ENCODE measurements at places on chromosomes 2 and 18.

GRCh38 chr2:145199827-145200706 lies 680.1 kb upstream of the ZEB2 start:
- DNase-seq: no peak

DNA sequence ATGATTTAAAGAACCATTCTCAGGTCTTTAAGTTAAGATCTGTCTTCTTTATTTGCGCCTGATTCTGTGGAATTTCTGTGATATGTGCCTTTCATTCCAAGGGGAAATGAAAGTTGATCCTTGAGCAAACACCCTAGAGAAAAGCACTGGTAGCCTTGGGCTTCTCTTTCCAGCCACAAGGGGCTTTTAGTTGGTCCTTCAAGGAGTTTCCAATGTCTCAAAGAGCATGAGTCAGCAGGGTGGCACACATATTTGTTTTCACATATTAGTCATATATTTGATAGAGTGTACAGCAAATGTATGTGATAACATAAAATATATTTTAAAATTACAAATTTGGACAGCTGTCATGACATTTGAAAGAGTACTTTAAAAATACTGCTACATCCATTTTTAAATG lies 339.5 kb downstream of the TXNL1 start:
- no peak for DNase-seq

DNA sequence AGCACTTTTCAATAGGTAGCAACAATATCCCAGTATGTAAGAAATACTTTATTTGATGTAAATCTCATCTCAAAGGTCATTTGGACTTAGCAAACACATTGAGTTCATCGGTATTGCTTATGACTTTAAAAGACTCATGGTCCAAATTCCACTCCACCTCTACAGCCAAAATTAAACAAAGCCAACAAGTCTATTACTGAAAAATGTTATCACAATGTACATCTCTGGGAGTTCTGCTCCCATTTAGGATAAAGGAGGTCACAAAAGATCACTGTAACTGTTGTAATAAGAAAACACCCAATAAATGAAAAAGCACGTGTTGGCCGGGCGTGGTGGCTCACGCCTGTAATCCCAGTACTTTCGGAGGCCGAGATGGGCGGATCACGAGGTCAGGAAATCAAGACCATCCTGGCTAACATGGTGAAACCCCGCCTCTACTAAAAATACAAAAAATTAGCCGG lies 50.0 kb downstream of the ESCO1 start:
- DNase-seq: no peak

- no peak for DNase-seq
These were observed 97.0 kb upstream of the ATL2 start for GRCh38 chr2:38474021-38474456.

- no peak for DNase-seq
These were observed 409.1 kb downstream of the TNS1 start for GRCh38 chr2:217593732-217594131.

DNA sequence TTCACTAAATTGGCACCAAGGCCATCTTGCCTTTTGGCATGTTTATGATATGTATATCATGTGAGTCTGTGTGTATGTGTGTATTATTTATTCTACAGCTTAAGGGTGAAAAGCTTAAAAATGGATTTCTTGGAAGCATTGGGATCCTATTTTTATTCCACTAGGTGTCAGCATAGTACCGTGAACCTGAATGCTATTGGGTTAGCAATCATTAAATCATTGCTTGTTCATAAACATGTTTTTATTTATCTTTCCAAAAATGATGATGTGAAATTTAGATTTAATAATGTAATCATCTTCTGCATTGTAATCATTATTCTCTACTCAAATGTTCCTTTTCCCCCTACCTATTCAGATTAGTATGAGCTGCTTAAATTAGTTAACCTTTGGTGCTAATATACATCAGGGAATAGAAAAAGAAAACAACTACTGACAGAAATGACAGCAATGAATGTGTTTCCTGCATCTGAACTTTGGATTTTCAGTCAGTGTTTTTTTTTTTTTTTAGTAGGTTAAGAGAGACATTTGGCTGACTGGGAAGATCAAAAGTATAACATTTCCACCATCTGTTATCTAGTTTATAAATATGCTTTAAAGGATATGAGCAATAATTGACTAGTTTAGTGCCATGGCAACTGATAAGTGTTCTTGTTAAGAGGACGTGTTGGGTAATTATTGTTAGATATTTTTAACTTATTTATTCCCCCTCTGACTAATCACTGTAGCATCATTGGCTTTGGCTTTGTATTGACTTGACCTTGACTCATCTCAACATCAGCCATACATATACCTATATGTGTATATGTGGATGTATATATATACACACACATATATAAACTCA lies 14.1 kb upstream of the ZSWIM2 start:
- no peak for DNase-seq

- DNase-seq: no peak
These were observed 25.3 kb downstream of the IL1F10 start for GRCh38 chr2:113092864-113093612.

DNA sequence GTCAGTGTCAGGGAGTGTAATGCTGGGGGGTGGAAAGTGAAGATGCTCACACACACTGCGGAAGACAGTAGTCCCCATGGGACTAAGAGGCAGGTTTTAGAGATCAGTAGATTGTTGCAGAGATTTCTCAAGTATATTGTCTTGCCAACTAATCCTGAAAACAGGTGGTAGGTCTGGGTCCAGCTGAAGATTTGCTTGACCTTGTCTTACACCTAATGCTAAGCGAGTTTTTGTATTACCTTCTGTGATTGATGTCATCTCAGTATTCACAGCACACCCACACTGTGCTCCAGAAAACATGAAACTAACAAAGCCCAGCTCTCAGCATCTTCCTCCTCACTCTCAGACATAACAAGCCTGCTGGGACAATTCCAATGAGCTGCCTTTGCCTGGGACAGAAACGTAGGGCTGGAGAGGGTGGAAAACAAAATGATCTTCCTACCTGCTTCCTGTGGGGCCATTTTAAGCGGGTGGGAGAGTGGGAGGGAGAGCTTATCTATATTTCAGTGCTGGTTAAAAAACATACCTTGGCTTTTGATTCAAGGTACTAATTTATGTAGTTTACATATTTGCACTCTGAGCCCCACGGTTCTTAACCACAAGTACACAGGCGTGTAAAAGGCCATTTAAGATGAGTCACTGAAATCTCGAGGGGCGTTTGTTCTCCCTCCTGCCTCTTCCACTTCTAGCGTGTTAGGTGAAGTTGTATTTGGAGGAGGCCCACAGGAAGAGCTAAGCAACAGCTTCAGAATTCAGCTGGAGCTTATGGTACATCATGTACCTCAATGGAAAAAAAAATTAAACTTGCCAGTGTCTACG lies 23.1 kb upstream of the RBMS1 start:
- DNase-seq: peak; percentile 30

- DNase-seq: no peak
These were observed 183.1 kb downstream of the MYCN start for GRCh38 chr2:16123421-16123820.

DNA sequence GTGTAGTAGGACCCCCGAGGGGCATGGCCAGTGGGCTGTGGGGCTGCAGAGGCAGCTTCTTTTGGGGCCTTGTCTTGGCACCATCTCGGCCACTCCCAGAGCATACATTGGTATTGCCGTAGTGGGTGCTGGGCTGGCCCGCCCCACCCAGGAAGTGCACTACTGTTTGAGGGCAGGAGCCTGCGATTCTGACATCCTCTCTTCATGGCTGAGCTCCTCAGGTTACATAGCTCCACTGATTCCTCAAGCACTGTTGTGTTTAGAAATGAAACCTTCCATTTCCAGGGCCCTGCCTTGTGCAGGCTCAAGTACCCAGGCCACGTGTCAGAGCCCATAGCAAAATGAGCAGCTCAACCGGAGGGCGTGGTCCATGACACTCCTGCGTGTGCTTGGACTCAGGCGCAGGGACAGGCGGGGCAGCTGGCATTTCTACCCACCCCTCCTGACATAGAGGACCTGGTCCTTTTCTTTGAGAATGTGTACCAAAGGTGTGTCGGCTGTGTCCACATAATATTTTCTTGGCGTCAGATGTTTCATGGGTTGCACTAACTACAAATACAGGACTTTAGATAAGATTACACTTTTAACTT lies 67.9 kb downstream of the DGKD start:
- peak; percentile 51 for DNase-seq

GRCh38 chr2:159030674-159031380 lies 62.4 kb downstream of the TANC1 start:
- DNase-seq: no peak

DNA sequence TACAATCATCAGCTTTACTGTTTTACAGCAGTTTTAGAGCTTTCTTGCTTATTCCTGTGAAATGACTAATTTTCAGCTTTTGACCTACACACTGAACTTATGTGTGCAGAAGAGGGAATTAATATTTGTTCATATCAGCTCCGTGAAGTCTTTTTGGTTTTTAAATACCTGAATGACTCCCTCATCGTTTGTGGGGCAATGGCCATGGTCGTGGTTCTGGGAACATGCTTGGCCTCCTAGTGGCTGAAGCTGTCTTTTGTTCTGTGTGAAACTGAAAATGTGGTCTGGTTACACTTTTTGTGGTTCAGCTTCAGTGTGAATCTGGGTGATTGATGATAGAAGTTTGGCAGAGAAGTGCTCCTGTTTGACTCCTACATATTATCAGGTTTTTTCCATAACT lies 408.1 kb downstream of the THSD7B start:
- no peak for DNase-seq

DNA sequence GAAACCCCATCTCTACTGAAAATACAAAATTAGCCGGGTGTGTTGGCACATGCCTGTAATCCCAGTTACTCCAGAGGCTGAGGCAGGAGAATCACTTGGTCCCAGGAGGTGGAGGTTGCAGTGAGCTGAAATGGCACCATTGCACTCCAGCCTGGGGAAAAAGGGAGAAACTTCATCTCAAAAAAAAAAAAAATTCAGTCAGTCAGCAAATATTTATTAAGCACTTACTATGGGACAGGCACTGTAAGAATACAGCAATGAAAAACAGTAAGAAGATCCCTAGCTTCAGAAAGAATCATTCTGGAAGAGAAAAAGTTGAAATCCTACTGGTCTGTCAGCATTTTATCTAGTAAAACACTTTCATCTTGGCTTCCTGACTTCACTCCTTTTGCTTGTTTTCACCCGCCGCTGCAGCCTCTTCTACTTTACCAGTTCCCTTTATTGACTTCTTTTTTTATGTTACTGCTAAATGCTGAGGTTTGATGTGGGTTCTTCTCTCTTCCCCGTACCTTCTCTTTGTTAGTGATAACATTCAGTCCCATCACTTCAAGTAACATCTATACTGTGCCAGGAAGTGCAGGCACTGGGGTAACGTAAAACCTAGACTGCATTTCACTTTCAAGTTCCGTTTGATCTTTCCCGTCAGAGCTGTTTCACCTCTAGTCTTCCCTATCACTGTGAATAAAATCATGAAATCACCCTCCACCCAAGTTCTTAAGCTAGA lies 10.8 kb upstream of the TAF4B start:
- peak; percentile 39 for DNase-seq

GRCh38 chr2:192005211-192005610 lies 158.3 kb upstream of the CAVIN2 start:
- DNase-seq: no peak

DNA sequence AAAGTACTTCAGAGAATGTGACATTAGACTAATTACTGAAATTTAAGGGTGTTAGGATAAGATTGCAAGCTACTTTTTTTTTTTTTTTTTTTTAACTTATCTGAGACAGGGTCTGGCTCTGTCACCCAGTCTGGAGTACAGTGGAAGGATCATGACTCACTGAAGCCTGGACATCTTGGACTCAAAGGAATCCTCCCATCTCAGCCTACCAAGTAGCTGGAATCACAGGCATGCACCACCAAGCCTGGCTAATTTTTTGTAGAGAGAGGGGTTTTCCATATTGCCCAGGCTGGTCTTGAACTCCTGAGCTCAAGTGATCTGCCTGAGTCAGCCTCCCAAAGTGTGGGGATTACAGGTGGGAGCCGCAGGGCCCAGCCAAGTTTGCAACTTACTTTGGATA lies 1246.0 kb upstream of the ZEB2 start:
- DNase-seq: no peak

GRCh38 chr2:85653996-85654395 lies 14.0 kb downstream of the SFTPB start:
- no peak for DNase-seq

DNA sequence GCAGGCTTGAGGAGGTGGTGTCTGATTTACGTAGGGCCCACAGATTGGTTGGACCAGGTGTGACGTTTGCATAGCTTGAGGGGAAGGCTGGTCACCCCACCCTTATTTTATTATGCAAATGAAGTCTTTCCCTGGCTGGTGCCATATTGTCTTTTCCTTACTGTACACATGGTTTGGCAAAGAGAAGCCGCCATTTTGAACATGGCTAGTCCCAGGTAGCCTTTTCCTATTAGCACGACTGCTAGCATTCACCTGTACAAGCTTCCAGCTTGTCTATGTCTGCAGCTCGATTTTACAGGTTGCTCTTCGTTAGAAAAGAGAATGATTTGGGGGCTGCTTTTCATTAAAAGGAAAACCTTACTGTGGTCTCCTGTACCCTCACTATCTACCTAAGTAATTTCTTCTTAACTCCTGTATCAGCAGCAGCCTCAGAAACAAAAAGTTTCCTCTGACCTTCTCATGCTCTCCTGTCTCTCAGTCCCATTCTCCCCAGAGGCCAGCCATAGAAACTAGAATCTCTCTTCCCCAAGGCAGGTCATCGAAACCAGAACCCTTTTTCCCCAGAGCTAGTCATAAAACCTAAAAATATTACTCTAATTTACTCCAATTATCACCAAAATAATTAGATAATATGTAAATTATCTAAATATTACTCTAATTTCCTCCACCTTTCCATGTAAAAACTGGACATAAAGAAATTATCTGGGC lies 151.8 kb downstream of the B3GNT2 start:
- DNase-seq: no peak

DNA sequence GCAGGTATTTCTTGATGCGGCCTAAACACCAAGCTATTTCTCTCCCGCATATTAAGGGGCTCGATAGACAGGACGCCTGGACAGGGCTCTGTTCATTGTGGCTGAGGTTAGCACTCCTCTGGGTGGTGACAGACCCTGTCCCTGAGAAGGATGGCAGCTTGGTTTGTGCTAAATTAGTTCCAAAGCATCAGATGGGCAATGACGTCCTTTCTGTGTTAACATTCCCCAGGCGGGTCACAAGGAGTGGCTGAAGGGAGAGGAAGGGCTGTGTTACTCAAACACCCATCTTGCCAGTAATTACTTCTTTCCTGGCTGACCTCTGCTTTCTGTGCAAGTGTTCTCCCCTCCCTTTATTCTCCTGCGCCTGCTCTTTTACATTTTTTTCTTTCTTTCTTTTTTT lies 75.0 kb downstream of the TMEM247 start:
- no peak for DNase-seq

DNA sequence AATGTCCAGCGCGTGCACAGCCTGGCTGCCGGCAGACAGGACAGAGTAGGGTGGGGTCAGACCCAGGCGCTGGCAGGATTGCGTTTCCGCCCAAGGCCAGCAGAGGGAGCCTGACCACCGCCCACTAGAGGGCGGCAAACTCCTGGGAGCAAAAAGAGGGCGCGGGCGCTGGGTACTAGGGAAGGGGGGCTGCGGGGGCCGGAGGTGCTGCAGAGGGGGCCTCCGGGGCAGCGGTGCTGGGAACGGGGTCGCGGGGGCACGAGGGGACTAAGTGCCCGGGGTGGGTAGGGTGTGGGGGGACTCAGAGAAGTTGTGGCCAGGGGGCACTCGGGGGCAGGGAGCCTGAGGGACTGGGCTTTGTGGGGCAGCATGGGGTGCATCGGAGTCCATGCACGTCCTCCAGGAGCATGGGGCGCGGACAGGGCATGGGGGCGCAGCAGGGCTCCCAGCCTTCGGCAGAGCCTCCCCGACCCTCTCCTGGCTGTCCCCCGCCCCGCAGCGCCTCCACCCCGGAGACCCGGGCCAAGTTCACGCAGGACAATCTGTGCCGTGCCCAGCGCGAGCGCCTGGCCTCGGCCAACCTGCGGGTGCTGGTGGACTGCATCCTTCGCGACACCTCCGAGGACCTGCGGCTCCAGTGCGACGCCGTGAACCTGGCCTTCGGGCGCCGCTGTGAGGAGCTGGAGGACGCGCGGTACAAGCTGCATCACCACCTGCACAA lies 3.2 kb downstream of the TEKT4 start:
- DNase-seq: peak; percentile 60

All from stimulated activated CD4-positive, alpha-beta T cell treated with anti-CD3 and anti-CD28 coated beads, Interleukin-4, amount 100 ng/mL, for 24 hours (primary cell).